Activated CD4-positive, alpha-beta T cell treated with anti-CD3 and anti-CD28 coated beads, Interleukin-2, amount 50 U/mL, for 48 hours (primary cell): ENCODE measurements at places on chromosomes 5 and 9.

GRCh38 chr9:104805441-104805840 is 41.5 kb downstream of the NIPSNAP3B start:
- no peak for DNase-seq

GRCh38 chr5:138807182-138807581 is 54.0 kb downstream of the CTNNA1 start:
- DNase-seq, result no peak

DNA sequence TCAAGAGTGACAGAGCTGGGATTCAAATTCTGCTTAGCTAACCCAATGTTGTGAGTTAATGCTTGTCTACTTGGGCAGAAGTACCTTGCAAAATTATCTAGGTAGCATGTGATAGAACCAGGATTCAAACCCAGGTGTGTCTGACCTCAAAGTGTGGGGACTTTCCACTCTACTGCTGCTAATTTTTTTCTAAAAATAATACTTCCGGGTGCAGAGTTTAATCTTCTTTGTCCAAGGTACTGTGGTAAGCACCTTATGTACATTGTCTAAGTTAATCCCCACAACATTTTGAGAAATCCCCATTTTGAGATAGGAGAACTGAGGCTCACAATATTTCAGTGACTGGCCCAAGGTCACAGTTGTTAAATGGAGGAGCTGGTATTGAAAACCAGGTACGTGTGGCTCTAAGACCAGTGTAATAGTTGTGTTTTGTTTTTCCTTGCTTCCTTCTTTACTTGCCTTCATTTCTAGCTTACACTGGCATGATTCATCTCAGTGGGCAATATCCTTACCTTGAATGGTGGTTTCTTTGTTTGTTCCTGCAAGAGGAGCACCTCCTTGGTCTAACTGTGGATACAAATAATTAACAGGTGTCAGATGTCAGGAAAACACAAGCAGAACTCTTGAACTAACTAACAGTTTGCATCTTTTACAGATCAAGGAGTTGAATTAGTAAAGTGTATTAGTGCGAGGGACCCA is 7.5 kb downstream of the ALDOB start:
- DNase-seq, result no peak

- DNase-seq, result no peak
Measured at GRCh38 chr5:170416526-170416925, 27.4 kb upstream of the KCNMB1 start.

GRCh38 chr9:82903503-82903902 is 159.4 kb downstream of the RASEF start:
- DNase-seq, result no peak

DNA sequence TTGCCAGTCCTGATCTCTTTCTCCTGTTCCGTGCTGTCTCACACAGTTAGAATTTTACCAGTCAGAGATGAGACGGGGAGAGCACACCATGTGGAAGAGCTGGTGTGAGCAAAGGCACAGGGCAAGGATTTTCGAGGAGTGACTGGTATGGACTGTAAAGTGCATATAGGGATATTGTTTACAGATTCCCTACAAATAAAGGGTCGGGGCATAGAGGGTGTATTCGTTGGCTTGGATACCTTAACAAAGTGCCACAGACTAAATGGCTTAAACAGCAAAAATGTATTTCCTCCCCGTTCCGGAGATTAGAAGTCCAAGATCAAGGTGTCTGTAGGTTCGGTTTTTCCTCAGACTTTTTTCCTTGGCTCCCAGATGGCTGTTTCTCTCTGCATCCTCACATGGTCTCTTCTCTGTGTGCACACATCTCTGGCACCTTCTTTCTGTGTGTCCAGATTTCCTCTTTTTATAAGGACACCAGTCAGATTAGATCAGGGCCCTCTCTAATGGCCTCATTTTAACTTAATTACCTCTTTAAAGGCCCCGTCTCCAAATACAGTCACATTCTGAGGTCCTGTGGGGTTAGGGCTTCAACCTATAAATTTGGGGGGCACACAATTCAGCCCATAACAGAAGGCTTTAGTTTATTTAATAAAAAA is 23.4 kb downstream of the CYFIP2 start:
- no peak for DNase-seq

DNA sequence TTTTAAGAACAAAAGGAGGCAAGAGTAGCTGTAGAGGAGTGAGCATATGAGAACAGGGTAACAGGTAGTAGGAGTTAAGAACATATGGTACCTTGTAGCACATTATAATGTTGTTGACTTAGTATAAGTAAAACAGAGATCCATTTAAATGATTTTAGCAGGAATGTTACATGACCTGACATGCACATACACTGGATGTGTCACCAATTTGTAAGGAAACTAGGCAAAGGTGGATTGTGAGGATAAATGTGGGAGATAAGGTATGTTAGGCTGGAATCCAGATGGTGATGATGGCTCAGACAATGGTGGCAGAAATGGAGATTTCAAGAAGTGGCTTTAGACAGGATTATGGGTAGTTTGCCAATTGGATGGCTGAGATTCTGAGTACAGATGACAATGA is 443.1 kb upstream of the DAB2 start:
- DNase-seq, result no peak

DNA sequence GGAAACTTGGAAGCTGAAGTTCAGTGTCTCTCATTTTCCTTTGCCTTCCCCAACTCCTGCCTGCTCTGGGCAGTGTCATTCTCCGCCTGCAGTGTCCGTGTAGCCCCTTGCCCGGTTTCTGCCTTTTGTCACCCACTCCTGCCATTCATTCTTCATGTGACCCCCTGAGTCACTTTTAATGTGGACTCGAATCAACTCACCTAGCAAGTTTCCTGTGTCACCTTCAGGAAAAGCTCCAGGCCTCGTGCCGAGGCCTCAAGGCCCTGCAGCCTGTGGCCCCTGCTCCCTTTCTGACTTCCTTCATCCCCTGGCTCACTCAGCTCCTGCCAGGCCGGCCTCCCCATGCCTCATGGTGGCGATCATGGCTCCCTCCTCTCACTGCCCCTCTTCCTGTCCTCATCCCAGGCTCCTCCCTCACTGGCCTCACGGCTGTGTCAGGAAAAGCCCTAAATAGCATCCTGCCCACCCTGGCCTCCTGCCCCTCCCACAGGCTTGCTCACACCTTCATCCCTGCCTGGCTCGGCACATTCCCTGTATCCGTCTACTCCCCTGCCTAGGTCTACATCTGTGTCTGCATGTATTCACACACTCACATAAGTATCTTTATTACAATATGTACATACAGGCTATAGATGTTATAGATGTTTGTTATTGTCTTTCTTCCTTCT is 294.9 kb downstream of the MED10 start:
- DNase-seq, result no peak

- DNase-seq, result no peak
Measured at GRCh38 chr5:128537221-128537999, 635 bp downstream of the FBN2 start.

- no peak for DNase-seq
Measured at GRCh38 chr5:176652136-176652535, 4.9 kb downstream of the TSPAN17 start.

DNA sequence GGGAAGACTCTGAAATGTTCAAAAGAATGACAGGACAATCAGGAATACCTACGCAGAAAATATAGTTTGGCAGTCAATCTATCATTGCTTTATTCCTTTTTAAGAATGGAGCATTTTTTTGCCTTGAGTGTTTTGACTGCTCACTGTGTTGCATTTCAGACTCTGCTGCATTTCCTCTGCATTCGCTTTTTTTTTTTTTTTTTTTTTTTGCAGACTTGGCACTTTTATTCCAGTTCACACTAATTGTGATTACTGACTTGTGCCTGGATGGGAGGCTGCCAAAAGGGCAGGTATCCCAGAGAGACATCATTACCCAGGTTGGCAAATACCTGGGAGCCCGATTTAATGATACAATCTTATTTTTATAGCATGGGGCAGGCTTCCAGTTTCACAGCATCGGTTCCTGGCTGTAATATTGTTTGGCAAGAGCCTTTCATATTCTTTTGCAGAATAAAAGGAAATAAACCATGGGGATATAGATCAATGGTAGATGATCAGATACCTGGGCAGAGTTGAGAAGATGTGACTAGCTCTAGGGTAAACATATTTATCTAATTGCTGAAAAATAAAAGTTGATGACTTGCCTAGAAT is 1132.6 kb downstream of the MAT2B start:
- DNase-seq, result no peak

DNA sequence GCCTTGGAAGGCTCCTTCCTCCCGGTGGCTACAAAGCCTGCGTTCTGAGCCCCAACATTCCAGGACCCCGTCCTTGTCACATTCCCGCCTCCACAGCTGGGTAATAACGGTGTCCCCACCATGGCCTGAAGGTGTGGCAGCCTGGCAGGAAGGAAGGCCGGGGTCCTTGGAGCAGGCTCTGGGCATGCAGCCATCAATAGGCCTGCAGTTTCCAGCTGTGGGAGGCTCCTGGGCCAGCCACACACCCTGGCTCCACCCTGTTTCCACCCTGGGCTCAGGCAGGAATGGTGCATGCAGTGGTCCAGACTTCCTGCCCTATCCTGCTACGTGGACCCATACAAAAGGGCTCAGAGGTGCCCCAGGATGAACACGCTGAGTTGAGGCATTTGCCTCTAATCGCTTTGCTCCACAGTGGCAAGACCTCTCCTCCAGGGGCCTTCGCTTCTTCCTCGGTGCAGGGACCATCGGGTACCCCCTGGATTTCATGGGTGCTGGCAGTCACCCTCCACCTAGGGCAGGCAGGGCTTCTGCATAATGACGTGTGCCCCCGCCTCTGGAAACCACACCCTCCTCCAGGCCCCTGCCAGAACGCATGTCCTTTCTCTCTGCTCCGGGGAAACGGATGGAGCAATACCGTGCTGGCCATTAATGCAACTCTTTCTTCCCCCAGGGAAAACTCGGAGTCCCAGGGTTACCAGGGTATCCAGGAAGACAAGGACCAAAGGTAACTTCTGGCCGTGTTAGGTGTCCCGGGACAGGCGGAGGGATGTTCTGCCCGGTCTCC is 95.1 kb upstream of the FCN2 start:
- no peak for DNase-seq

DNA sequence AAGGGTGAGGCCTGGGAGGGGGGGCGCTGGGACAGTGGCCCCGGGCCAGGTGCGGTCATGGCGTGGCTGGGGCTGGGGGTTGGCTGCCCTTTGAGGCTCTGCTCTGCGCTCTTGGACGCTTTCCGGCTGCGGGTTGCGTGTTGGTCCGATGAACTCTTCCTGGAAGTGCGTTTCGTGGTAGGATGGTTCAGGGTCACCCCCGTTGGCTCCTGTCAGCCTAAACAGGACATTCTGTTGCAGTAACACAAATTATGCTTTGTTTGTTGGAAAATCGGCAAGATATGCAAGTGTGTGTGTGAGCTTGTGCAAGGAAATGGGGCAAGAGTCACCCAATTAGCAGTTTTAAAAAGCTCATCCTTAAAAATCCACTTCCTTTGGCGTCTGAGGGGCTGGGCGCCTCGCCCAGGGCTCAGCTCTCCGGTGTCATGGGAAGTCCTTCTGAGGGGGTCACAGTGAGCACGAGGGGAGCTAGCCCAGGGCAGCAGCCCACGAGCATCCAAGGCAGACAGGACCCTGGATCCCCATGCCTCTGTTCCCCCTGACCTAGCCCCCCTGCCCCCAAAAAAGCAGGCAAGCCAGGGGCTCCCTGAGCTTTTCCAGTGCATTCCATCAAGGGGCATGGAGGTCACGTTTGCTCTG is 22.2 kb upstream of the RNU6ATAC start:
- DNase-seq, result no peak

GRCh38 chr5:55546947-55547346 is 12.2 kb upstream of the PLPP1 start:
- no peak for DNase-seq

DNA sequence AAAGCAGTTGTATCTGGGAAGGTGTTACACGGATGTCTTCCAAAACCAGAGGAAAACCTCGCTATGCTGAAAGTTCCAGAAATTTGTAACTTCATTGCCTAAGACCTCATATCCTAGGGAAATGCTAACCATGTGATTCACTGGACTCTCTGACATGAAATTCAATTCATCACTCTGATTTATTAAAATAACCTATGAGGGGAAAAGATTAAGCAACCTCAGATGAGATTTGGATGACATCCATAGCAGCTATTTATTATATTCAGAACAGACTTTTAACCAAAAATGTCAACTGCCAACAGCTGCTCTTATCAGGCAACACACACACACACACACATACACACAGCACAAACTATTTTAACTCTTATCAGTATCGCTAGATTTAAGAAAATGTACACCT is 1006.4 kb upstream of the CTNND2 start:
- DNase-seq, result no peak

DNA sequence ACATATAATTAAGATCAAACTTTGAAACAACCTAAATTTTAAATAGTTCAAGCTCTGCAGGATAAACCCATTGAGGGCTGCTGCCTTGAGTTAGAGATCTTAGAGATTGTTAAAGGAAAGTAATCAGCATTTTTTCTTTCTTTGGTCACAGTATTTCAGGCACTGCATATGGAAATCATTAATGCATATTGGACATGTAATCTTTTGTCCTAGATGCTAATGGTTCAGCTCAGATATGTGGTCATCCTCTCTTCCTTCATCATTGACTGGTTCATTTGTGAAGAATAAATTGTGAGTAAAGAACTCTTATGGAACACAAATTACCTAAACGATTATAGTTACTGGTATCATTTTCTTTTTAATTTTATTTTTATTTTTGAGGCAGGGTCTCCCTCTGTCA is 82.0 kb upstream of the PRLR start:
- DNase-seq, result no peak

DNA sequence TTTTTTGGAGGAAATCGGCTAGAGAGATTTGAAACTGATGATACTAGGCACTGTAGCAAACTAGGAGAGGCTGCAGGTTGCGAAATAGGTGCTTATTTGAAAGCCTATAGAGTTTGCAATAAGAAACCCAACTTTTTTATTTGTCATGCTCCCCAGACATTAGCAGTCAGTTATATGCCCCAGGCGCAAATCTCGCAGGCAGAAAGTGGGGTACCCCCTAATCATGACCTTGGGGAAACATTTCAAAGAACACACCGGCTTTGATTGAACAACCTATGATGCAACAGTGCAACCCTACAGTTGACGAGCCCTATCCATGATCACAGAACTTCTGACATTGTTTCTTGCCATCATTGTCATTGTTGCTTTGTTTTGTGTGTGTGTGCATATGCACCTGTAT is 510.5 kb downstream of the RAB3C start:
- DNase-seq, result no peak

- peak; percentile 64 for DNase-seq
Measured at GRCh38 chr5:6837519-6838110, 124.4 kb downstream of the TENT4A start.

DNA sequence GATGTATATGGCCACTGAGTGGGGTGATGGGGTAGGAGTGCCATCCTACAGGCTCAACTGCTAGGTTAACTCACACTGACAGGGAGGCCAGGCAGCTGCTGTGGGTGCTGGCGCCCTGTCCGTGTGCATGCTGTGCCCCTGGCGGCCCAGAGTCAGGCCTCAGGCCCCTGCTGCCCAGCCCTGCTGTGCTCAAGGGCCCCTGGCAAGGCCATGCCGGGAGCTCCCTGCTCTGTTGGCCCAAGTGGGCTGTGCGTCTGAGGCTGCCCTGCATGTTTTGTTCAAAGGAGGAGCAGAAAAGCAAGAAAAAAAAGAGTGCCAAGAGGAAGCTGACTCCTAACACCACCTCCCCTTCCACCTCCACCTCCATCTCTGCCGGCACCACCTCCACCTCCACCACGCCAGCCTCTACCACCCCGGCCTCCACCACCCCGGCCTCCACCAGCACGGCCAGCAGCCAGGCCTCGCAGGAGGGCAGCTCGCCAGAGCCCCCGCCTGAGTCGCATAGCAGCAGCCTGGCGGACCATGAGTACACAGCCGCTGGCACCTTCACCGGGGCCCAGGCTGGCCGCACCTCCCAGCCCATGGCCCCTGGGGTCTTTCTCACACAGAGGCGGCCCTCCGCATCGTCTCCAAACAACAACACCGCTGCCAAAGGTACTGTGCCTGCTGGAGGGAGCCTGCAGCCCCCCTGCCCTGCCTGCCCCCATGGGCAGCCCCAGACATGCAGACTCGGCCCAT is 100.1 kb downstream of the PHF2 start:
- no peak for DNase-seq

- no peak for DNase-seq
Measured at GRCh38 chr5:4245076-4245475, 649.4 kb downstream of the IRX1 start.
